ENCODE measurements at places on chromosomes 13 and 19. TPM values are rescaled to one million over a fixed set of nuclear protein-coding genes. Genes with fewer than 3 reads are reported as not detected.
A peak's percentile ranks its signal among the peaks of the same experiment; 100 is the strongest.

DNA sequence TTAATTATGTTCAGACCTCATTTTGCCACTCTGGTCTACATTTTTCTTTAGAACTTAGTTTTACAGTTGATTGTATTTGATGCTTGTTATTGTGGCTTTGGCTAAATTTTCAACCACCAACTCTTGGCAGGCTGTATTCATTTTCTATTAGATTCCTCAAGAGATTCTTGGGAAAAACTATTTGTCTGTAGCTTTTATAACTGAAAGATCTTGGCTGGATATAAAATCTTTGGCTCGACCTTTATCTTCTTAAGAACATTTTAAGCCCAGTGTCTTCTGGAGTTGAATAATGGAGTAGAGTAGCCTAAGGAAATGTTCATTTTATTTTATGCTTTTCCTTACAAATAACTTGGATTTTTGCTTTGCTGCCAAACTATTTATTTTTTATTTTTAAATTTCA, 848.5 kb downstream of the PCDH17 start:
- DNase-seq, result no peak

DNA sequence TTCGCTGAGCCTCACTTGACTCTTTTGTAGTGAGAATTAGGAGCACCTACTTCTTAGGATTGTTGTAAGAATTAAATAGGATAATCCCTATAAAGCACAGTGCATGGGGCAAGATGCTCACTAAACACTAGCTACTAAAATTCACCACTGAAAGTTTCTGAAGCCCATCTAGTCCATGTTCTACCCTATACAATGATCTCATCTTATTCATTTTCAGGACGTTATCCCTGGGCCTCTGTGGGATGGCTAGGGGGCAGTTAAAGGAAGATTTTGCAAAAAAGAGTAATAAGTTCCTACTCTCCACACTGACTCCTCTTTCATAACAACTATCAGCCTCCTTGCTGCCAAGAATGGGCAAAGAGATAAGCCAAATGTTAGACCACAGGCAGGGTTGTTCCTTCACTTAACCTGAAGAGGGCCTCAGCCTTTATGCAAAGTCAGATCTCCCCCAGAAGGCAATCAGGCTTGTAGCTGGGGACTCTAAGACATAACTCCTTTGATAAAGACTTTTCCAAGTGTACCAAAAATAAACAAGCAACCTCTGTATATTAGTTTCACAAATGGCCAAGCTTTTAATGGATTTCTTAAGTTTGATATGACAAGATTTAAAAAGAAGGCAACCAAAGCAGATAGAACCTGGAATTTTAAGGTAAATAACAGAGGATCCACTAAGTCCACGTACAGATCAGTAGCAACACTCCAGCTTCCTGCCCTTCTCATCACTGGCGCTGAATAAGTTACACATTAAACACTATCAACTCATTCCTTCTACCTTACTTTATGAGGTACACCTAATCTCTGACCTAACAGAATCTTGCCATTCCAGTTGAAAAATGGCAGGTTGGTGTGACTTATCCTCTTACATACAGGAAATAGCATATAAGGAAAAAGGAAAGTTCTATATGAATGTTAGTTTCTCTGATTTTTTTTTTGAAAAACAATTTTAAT, 44.4 kb downstream of the ELF1 start:
- peak; percentile 50 for DNase-seq

GRCh38 chr19:20422216-20423205, 143.1 kb downstream of the ZNF737 start:
- DNase-seq, result peak; percentile 4

SETDB2 gene
- total RNA-seq, result 6.2 TPM

- no peak for DNase-seq
Observed at GRCh38 chr13:24243302-24243701, 66.1 kb upstream of the C1QTNF9 start.

GRCh38 chr19:30325676-30326392, 46.4 kb upstream of the ZNF536 start:
- DNase-seq, result no peak

RXFP2 gene
- not detected for total RNA-seq

ALKBH7 gene
- 25.4 TPM for total RNA-seq

CCDC169 gene
- total RNA-seq, result 8.1 TPM

DNA sequence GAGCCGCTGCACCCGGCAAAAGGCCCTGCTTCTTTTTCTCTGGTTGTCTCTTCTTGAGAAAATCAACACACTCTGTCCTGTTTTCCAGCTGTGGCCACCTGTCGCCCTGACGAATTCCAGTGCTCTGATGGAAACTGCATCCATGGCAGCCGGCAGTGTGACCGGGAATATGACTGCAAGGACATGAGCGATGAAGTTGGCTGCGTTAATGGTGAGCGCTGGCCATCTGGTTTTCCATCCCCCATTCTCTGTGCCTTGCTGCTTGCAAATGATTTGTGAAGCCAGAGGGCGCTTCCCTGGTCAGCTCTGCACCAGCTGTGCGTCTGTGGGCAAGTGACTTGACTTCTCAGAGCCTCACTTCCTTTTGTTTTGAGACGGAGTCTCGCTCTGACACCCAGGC, 17.2 kb downstream of the LDLR start:
- no peak for DNase-seq

- DNase-seq, result peak; percentile 32
Observed at GRCh38 chr13:111245576-111246384, 74.7 kb upstream of the TEX29 start.

DNA sequence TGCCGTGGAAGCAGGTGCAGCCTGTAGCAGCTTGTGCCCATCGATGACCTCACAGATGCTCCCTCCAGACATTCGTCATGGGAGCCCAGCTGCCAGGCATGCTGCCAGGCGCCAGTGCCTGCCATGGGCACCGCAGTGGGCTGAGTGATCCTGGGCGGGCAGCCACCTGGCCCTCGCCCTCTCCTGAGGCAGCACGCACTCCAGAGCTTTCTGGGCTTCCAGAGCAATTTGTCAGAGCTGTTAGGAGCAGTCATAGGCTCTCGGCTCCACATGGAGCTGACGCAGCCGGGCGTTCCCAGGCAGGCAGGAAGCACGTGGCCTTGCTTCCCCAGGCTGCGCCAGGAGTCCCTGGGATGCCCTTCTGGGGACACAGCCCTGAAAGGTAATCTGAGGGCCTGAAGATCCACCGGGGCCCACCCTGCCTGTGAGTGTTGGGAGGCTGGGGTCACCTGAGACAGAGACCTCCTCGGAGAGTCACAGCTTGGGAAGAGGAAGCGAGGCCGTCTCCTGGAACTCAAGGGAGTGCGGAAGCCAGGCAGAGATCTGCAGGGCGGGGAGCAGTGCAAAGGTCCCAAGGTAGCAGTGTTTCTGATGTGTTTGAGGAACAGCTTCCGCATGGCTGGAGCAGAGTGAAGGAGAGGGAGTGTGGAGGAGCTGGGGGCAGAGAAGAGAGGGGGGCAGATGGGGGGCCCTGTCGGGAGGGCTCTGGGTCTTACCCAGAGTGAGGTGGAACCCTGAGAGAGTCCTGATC, 50.6 kb downstream of the DPF1 start:
- peak; percentile 99 for DNase-seq

- DNase-seq, result peak; percentile 29
Observed at GRCh38 chr13:29654843-29655547, 59.5 kb upstream of the SLC7A1 start.

GRCh38 chr19:55418185-55418584, 10.6 kb upstream of the UBE2S start:
- DNase-seq, result peak; percentile 75

POU4F1 gene
- 0.29 TPM for total RNA-seq

DNA sequence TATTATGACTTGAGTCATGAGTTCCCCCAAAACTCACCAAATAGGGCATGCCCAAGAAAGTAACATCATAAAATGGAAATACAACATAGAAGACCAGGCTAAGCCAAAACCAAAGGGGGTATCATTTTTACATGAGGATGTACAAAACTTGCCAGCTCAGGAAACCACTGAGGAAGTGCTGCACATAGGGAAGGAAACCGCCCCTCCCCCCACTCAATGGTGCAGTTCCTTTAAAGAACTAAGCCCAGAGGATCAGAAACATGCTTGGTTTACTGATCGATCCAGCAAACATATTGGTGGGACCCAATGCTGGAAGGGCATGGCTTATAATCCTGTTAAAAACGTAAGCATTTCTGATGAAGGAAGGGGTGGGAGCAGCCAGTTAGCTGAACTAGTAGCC, 4.2 kb upstream of the ZNF486 start:
- no peak for DNase-seq

- no peak for DNase-seq
Observed at GRCh38 chr13:50615234-50615633, 228.3 kb downstream of the DLEU7 start.

DNA sequence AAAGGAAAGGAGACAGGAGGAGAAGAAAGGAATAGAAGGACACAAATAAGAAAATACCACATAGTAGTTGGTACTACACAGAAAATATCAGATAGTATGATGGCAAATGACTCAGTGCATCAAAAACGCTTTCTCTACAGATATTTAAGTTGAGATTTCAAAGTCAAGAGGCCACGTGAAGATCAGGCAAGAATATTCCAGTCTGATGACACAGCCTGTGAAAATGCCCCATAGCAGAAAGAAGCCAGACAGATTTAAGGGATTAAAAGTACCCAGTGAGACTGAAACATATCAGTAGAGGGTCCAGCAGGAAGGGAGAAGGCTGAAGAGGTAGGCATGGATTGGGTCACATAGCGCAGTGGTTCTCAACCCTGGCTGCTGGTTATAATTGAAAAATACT, 113.7 kb downstream of the VWA8 start:
- DNase-seq, result no peak

GRIN3B gene
- 0.19 TPM for total RNA-seq

- no peak for DNase-seq
Observed at GRCh38 chr19:35553385-35554000, 8.1 kb downstream of the TMEM147 start.

THSD1 gene
- total RNA-seq, result 28.2 TPM
